ELR (cell line): ENCODE measurements at places on chromosomes 6 and 20.

- no peak for DNase-seq
Observed at GRCh38 chr20:44768854-44769480, 23.3 kb downstream of the KCNK15 start.

DNA sequence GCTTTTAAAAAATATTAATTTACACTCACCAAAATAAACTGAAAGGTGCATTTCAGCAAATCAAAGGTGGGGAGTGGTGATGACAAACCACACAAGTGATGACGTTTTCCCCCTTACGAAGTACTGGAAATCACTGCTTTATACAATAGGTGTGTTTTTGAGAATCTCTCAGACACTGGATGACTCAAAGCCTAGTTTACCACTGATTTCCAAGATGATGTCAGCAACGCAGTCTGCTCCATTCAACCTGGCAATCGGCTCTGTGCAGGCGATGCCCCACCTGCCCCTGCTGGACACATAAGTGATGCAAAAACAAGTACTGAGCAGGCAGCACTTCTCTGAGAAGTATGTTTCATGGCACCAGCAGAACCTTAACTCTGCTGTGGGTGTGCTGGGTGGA, 114.4 kb downstream of the SOD2 start:
- DNase-seq: no peak

DNA sequence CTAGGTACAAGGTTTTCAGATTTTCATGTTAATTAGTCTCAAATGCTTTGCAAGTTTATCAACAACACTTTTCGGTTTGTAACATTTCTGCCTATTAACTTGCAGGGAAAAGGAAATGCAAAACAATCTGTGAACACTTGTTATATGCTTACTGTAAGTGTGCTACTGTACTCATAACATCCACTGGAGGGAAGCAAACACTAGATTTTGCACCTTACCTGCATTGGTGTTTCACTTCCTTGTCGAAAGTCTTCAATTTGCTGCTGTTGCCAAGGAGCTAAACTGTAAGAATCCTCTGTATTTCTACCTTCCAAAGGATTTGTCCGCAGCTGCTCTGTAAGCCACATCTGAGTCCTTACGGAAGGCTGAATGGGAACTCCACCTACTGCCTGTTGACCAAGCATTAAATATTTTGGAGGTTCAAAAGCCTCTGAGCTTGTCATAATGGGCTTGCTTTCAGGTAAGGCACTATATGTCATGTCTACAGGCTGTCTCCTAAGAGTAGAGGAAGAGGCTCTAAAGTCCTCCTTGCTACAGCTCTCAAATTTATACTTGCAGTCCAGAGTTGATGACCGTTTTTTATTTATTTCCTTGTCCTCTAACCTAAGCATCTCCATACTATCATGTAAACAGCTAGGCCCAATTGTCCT, 17.3 kb downstream of the PLN start:
- DNase-seq: peak; percentile 41

DNA sequence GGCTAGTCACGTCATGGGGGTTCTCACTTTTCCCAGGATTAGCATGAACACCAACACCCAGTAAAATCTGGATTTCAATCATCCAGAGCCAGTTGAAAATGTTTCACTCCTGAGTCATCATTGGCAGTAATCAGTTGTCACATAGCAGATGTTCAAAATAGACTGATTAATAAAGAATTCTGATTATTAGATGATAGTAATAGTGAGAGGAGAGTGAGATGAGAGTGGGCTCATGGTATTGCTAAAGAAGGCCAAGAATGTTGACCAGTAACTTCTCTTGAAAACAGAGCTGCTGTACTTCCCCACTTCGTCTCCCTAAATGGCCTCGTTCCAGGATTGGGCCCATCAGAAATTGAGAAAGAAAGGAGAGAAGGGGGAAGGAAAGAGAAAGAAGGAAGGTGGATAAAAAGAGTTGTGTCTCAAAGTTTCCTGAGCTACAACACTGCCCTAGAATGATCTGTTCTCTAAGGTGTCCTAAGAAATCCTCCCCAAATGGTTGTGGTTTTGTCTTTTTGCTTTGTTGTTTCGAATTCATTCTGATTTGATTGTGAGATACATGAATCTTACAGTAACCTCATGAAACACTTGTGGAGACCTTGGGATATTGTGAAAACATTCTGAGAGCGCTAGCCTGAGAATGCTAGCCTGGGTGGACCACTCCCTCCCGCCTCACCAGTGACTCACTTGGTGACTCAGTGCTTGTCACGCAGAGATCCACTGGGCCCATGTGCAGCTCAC, 502.2 kb upstream of the JARID2 start:
- peak; percentile 99 for DNase-seq

DNA sequence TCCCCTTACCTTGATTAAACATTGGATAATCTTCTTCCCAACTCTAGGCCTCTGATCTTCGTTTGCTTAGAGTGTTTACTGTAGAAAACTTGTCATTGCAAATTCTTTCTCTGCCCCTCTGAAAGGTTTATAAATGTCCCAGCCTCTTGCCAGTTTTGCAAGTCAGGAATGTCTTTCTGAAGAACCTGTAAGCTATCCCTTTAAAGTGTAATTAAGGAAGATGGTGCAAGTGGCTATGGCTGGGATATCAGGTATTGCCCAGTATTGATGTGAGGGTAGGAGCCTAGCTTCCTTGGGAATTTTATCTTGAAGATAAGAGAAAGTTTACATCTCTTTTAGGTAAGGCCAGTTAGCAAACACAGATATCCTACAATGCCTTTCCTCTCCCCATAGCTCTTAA, 211.0 kb upstream of the RIMS1 start:
- DNase-seq: no peak
